Left lung (tissue), 14 donors: ENCODE measurements at places on chromosomes 1 and 21. TPM values are rescaled to one million over a fixed set of nuclear protein-coding genes. Genes with fewer than 3 reads are reported as not detected.

DNA sequence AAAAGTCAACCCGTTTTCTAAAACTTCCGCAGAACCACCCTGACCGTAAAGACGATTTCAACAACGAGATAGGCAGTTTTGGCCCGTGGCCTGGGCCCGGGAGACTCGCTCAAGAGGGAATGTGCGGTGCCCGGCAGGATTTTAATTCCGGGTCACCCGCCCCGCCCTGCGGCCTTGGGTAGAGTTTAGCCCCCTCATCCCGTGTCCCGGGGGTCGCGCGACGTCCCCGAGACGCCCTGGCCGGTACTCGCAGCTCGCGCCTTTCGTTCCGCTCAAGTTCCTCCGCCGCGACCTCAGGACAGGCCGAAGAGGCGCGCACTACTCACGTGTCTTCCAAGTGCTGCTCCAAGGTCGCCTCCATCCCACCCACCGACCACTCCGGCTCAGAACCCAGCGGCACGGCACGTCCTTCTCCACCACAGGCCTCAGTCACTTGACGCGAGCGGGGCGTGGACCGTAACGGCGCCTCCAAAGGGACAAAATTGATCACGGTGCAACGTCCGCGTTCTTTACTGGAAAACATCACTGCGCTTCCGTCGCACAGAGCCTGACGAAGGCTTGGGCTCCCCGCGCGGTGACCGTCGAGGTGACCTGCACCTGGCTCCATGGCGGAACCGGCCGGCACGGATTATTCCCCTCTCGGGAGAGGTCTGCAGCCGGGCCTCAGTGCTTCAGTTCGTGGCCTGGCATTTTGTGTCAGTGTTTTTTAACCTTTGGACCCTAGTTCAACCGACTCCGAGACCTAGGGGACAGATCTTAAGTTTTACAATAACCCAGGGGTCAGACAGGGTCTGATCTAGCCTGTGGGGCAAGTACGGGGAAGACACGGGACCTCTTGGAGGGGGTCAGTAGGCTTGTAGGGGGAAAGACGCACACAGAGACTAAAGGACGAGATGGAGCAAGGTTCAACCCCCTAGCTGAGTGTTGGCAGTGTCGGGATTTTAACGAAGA is at the start of gene LAMTOR5:
TSS of gene LAMTOR5 (minus strand) at position 435 of the 951 bp plus-strand sequence. CDS start at position 361, 74 bp downstream.
- H3K27ac ChIP-seq: peak within 1 kb of the TSS; percentile 94
- peak; percentile 93 for DNase-seq
- peak within 1 kb of the TSS; percentile 93 for H3K4me3 ChIP-seq
- H3K27me3 ChIP-seq: no peaks in the 10 kb centered on the region

GRCh38 chr1:237613984-237614383 is 276.7 kb downstream of the ZP4 start:
- H3K4me3 ChIP-seq: no peak overlapping the region
- no peaks in the 10 kb centered on the region for H3K27me3 ChIP-seq
- H3K36me3 ChIP-seq: no peaks in the 10 kb centered on the region
- no peak for DNase-seq
- no peak overlapping the region for H3K27ac ChIP-seq
- H3K4me1 ChIP-seq: no peaks in the 10 kb centered on the region

TRIM33 gene
- total RNA-seq: 32.9 TPM

BCL2L15 gene
- 2.2 TPM for total RNA-seq
